ENCODE measurements at places on chromosomes 13 and 19.

DNA sequence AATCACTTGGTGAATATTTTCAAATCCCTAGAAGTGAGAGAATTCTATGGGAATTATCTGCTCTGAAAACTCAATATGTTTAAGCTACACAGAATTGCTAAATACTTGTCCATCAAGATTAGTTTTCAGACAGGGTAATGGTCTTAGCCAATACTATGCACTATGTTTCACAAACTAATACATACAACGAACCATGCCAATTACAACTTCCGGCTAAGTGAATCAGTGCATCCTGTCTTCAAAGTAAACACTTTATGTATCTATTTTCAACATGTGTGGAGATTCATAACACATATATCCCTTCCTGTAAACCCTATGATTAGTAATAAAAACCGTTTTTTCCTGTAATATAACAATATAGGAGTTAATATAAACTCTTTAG, 181.5 kb downstream of the POSTN start:
- no peak for DNase-seq

DNA sequence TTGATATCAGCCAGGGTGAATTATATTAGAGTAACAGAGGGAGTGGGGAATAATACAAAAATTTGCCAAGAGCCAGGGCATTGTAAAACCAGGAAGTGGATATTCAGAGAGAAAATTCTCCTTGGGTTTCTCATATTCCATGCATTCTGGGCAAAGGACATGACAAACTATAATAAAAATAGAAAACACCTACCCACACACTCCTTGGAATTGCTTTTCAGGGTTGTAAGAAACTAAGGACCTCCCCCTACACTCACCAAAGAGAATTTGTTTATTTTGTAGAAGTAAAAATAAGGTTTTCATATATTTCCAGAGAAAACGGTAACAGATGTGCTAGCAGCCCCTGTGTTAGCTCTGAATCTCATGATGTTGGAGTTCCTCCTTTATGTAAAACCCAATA, 649.6 kb downstream of the SLITRK1 start:
- no peak for DNase-seq

DNA sequence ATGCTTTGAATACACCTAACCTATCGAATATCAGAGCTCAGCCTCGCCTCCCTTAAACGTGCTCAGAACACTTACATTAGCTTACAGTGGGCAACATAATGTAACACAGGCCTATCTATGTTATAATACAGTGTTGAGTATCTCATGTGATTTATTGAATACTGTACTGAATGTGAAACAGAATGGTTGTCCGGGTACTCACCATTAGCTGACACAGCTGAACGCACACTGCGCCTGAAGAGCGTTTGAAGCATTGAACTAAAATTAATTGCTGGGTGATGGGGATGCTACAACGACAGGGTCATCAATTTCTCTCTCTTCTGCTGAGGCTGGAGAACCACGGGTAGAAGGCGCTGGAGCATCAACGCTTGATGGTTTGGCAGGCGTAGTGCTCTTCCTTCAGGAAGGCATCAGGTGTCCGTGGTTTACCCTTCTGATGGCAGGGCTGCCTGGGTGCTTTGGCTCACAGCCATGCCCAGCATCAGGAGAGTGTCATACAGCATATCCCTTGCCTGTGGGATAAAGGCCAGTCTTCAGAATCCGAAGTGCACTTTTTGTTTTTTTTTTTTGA, 46.9 kb upstream of the UBE2L5 start:
- no peak for DNase-seq

DNA sequence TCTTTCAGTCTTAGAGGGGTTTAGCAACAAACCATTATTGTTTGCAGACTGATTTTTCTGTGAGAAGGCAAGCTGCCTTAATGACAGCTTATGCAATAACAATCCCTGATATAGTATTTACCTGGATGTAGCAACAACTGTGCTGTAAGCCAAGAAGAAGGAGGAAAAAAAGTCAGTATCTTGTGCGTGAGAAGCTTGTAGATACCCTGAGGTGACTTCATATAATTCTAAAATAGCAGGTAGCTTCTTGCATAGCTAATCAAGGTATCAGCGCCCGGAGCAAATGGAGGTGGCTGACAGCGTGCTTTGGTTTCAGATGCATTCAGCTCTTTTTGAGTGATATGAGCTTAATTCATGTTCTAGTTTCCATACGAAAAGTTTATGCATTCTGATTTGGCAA, 309.8 kb downstream of the KLF5 start:
- DNase-seq = no peak

GRCh38 chr13:72889495-72889894, 107.6 kb downstream of the PIBF1 start:
- no peak for DNase-seq

DNA sequence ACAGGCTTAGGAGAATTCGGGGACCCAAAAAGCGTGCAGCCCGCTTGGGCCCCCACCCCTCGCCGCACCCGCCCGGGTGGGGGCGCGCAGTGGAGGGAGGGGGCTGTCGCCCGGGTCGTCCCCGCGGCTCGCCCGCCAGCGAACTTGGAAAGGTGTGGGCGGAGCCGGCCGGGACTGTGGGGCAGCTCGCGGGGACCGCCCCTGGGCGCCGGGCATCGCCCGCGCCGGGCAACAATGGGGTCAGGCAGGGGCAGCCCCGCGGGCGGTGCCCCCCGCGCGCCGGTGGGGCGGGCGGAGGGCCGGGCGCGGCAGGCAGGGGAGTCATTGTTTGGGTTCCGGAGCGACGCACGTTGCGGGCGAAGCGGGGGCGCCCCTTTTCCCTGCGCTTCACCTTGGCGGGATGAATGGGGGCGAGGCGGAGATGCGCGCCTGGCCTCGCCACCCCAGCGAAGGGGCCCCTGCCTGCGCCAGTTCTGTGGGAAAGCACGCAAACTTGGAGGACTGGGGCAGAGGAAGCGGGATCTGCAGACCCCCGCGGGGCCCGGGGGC, 647 bp upstream of the KLF12 start:
- no peak for DNase-seq

DNA sequence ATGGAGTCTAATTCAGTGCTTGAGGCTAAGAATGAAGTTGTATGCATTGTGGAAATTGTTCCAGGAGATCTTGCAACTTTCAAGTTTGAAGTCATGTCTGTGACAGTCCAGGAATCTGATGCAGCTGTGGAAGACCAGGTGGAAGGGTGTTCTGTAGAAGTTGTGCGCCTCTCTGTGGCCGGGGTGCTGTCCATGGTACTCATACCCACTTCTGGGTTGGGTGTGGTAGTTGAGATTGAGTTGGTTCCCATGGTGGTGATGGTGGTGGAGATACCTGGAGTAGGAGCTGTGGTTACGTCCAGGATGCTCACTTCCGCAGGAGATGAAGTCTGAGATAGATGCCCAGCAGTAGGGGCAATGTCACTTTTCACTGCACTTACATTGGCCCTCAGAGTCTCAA, 44.3 kb downstream of the MUC16 start:
- no peak for DNase-seq

DNA sequence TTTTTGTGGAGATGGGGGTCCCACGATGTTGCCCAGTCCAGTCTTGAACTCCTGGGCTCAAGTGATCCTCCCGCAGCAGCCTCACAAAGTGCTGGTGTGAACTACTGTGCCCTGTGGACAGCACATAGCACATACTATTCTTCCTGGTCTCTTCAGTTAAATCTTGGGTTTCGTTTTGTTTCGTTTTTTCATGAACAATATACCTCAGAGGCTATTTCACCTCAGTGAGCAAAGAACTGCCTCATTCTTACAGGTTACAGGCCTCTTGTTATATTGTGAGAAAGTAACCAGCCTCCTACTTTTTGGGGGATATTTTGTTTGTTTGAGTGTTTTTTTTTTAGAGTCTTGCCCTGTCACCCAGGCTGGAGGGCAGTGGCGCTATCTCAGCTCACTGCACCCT, 1.3 kb upstream of the C3 start:
- no peak for DNase-seq

Data from bone marrow (tissue), 2 donors.